ENCODE measurements at places on chromosomes 12 and 14.
A peak's percentile ranks its signal among the peaks of the same experiment; 100 is the strongest.

GRCh38 chr12:14314801-14315200, 50.7 kb upstream of the ATF7IP start:
- H3K27ac ChIP-seq: no peak overlapping the region
- no peaks in the 10 kb centered on the region for H3K27me3 ChIP-seq
- no peak overlapping the region for H3K4me3 ChIP-seq
- H3K4me1 ChIP-seq: no peaks in the 10 kb centered on the region

- no peak for DNase-seq
- H3K4me3 ChIP-seq: no peak overlapping the region
- H3K27me3 ChIP-seq: no peaks in the 10 kb centered on the region
- H3K27ac ChIP-seq: no peak overlapping the region
- H3K36me3 ChIP-seq: no peaks in the 10 kb centered on the region
- H3K4me1 ChIP-seq: no peaks in the 10 kb centered on the region
Observed at GRCh38 chr12:119913536-119914330, 36.6 kb upstream of the CIT start.

DNA sequence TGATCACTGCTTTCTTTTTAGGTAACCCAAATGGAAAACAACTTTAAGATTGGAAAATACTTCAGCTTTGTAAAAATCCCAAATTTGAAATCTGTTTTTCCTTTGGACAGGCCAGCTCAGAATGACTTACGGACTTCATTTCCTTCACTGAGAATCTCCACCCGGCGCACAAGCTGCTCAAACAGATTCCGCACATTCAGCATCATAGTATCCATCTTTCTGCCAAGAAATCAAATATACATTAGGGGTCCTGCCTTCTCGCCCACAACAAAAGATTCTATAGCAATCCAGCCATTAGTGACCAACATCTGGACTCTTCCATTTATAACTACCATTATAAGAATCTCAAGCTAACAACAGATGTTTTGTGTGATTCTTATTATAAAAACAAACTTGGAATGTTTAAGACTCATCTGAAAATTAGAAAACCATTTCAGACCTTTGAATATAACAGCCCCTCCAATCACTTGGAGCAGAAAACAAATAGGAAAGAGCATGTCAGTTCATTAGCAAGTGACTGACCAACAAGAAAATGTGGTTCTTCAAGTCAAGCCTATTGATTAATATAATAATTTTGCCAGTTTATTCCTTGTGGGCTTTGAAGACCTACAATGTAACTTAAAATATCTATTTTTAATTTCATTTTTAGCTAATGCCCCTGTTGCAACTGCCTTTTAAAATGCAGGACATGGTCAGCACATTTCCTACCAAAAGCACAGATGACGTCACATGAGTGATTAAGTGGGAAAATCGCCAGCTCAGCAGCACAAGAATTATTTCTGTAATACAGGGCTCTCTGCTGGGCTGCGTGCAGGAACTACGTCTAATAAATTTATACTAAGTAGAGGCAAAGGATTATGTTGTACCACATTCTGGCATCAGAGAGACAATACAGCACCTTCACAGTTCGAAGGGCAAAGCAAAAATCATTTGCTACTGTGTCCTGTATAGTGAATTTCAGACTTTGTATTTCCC, 8.5 kb downstream of the RACGAP1 start:
- DNase-seq: peak; percentile 78
- H3K36me3 ChIP-seq: peaks cover 5% of the 10 kb centered on the region
- H3K4me1 ChIP-seq: peaks cover 5% of the 10 kb centered on the region
- no peak overlapping the region for H3K4me3 ChIP-seq
- H3K27me3 ChIP-seq: no peaks in the 10 kb centered on the region

GRCh38 chr12:83210933-83211332, 524.2 kb downstream of the TMTC2 start:
- no peaks in the 10 kb centered on the region for H3K4me1 ChIP-seq
- H3K27ac ChIP-seq: no peak overlapping the region
- H3K27me3 ChIP-seq: no peaks in the 10 kb centered on the region

GRCh38 chr14:57161583-57162234, 107.0 kb downstream of the EXOC5 start:
- no peak overlapping the region for H3K4me3 ChIP-seq
- H3K27me3 ChIP-seq: no peaks in the 10 kb centered on the region
- no peak overlapping the region for H3K27ac ChIP-seq
- H3K4me1 ChIP-seq: no peaks in the 10 kb centered on the region
- no peak for DNase-seq

GRCh38 chr14:101120641-101121507, 217.4 kb upstream of the RTL1 start:
- H3K36me3 ChIP-seq: no peaks in the 10 kb centered on the region
- H3K27ac ChIP-seq: no peak overlapping the region
- no peaks in the 10 kb centered on the region for H3K4me1 ChIP-seq
- no peak overlapping the region for H3K4me3 ChIP-seq
- DNase-seq: peak; percentile 72
- H3K27me3 ChIP-seq: no peaks in the 10 kb centered on the region

GRCh38 chr12:3148366-3149000, 71.3 kb downstream of the TSPAN9 start:
- no peaks in the 10 kb centered on the region for H3K36me3 ChIP-seq
- no peak for DNase-seq
- no peaks in the 10 kb centered on the region for H3K27me3 ChIP-seq
- peak overlapping the region; percentile 32 for H3K27ac ChIP-seq

GRCh38 chr12:25866586-25867378, 91.7 kb upstream of the RASSF8 start:
- DNase-seq: no peak
- no peaks in the 10 kb centered on the region for H3K27me3 ChIP-seq
- H3K4me3 ChIP-seq: no peak overlapping the region
- H3K4me1 ChIP-seq: no peaks in the 10 kb centered on the region

DNA sequence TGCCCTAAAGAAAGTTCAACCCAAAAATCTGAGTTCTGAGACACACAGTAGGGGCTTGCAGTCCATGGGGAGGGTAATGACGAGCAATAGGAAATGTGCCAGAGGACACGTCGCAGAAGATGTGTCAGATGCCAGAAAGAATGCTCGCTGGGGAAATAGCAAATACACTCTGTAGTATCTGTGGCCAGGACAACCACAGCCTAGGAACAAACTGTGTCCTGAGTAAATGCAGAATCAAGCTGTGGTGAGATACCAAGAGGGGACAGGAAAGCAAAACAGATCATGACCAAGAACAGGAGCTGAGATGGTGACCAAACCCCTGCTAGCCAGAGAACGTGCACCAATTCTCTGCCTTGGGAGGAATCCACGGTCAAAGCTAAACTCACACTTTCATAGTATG, 9.1 kb downstream of the CRACR2A start:
- DNase-seq: no peak
- no peaks in the 10 kb centered on the region for H3K36me3 ChIP-seq
- H3K4me3 ChIP-seq: no peak overlapping the region
- no peaks in the 10 kb centered on the region for H3K27me3 ChIP-seq
- no peak overlapping the region for H3K27ac ChIP-seq

- DNase-seq: no peak
- no peak overlapping the region for H3K27ac ChIP-seq
- no peaks in the 10 kb centered on the region for H3K4me1 ChIP-seq
- no peak overlapping the region for H3K4me3 ChIP-seq
- no peaks in the 10 kb centered on the region for H3K27me3 ChIP-seq
Observed at GRCh38 chr14:39641224-39641623, 209.0 kb upstream of the FBXO33 start.

GRCh38 chr14:51396222-51396815, 156.3 kb downstream of the TMX1 start:
- peak overlapping the region; percentile 71 for H3K27ac ChIP-seq
- peaks cover 10% of the 10 kb centered on the region for H3K4me1 ChIP-seq
- no peaks in the 10 kb centered on the region for H3K27me3 ChIP-seq
- H3K36me3 ChIP-seq: no peaks in the 10 kb centered on the region
- H3K4me3 ChIP-seq: no peak overlapping the region

GRCh38 chr14:44620121-44621019, 113.3 kb upstream of the FSCB start:
- no peaks in the 10 kb centered on the region for H3K4me1 ChIP-seq
- H3K36me3 ChIP-seq: no peaks in the 10 kb centered on the region
- no peak for DNase-seq
- H3K27me3 ChIP-seq: no peaks in the 10 kb centered on the region
- no peak overlapping the region for H3K4me3 ChIP-seq
- H3K27ac ChIP-seq: no peak overlapping the region

DNA sequence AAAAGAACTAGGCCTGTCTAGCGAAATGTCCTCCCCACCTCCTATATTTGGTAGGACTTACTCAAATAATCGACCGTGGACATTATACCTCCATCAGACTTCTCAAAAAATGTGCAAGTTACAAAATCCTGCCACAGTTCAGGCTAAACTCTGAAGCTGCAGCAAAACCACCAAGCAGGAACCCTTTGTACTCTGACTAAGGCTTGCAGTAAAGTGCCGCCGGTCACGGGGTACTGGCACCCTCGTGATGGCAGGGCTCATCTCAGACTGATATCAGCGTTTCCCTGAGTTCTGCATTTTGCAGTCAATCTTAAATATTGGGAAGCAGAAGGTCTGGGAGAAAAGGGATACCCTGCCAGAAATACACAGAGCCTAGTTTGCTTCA, 17.1 kb downstream of the SLC11A2 start:
- H3K36me3 ChIP-seq: peaks cover 43% of the 10 kb centered on the region
- DNase-seq: peak; percentile 79
- no peak overlapping the region for H3K27ac ChIP-seq
- H3K4me1 ChIP-seq: no peaks in the 10 kb centered on the region
- H3K4me3 ChIP-seq: no peak overlapping the region

DNA sequence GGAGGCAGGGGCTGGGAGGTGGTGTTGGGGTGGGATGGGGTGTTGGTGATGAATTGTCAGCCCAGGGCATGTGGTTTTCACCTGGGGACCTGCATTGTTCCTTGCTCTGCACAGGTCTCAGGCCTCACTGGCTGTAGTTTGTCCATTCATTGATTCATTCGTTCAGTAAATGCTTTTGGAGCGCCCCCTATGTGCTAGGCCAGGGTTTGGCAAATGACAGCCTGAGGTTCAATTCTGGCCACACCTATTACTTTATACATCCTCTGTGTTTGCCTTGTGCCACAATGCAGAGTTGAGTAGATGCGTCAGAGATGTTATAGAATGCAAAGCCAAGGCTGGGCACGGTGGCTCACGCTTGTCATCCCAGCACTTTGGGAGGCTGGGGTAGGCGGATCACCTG, 4.7 kb downstream of the ADCK1 start:
- H3K36me3 ChIP-seq: no peaks in the 10 kb centered on the region
- H3K27ac ChIP-seq: no peak overlapping the region
- H3K4me3 ChIP-seq: no peak overlapping the region
- H3K4me1 ChIP-seq: no peaks in the 10 kb centered on the region

DNA sequence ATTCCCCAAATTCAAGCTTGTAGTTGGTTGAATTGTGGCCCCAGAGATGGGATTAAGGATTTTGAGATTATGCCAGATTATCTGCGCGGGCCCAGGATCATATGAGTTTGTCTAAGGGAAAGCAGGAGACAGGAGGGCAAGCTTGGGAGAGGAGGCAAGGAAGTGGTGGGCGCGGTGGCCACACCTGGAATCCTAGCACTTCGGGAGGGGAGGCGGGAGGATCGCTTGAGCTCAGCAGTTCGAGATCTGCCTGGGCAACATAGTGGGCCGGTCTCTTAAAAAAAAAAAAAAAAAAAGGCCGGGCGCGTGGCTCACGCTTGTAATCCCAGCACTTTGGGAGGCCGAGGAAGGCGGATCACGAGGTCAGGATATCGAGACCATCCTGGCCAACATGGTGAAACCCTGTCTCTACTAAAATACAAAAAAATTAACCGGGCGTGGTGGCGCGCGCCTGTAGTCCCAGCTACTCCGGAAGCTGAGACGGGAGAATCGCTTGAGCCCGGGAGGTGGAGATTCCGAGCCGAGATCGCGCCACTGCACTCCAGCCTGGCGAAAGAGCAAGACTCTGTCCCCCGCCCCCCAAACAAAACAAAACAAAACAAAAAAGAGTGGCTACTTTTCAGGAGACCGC, 881 bp upstream of the PUS1 start:
- H3K36me3 ChIP-seq: peaks cover 11% of the 10 kb centered on the region
- peaks cover 37% of the 10 kb centered on the region for H3K4me1 ChIP-seq
- peak overlapping the region; percentile 75 for H3K27ac ChIP-seq

- H3K36me3 ChIP-seq: no peaks in the 10 kb centered on the region
- no peak overlapping the region for H3K4me3 ChIP-seq
- no peak overlapping the region for H3K27ac ChIP-seq
Observed at GRCh38 chr14:71754422-71755095, 177.7 kb upstream of the RGS6 start.

- no peak overlapping the region for H3K4me3 ChIP-seq
- no peaks in the 10 kb centered on the region for H3K36me3 ChIP-seq
- no peak for DNase-seq
- no peak overlapping the region for H3K27ac ChIP-seq
- H3K27me3 ChIP-seq: peaks cover 7% of the 10 kb centered on the region
Observed at GRCh38 chr12:127752802-127753201, 514.2 kb upstream of the TMEM132C start.

- H3K4me1 ChIP-seq: no peaks in the 10 kb centered on the region
- H3K4me3 ChIP-seq: no peak overlapping the region
- no peaks in the 10 kb centered on the region for H3K36me3 ChIP-seq
- no peaks in the 10 kb centered on the region for H3K27me3 ChIP-seq
- DNase-seq: no peak
- H3K27ac ChIP-seq: no peak overlapping the region
Observed at GRCh38 chr14:65373671-65374039, 38.9 kb upstream of the FUT8 start.

DNA sequence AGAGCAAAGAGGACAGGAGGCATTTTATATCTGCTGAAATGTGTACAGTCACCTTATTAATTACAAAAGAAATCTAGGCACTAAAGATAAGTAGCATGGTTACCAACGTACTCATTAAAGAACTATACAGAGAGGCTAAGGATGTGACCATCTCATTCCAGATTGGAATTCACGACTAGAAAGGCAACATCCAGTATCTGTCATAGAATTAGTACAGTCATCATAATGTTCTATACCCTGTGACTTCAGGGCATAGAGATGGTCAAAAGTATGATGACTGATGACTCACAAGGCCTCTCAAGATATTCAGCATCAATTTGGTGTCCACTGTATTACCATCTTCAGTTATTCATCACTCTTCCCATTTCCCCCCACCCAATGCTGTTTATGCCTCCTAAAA, 144.0 kb upstream of the PLEKHG7 start:
- no peaks in the 10 kb centered on the region for H3K36me3 ChIP-seq
- H3K4me3 ChIP-seq: no peak overlapping the region
- no peak for DNase-seq
- H3K4me1 ChIP-seq: no peaks in the 10 kb centered on the region
- peak overlapping the region; percentile 24 for H3K27ac ChIP-seq
- H3K27me3 ChIP-seq: no peaks in the 10 kb centered on the region

DNA sequence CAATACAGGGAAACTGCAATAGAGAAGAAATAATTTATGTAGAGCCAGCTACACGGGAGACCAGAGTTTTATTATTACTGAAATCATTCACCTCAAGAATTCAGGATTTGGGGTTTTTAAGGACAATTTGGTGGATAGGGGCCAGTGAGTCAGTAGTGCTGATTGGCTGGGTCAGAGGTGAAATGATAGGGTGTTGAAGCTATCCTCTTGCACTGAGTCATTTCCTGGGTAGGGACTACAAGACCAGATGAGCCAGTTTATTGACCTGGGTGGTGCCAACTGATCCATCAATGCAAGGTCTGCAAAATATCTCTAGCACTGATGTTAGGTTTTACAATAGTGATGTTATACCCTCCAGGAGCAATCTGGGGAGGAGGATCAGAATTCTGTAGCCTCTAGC, 486.3 kb downstream of the LRIG3 start:
- H3K4me3 ChIP-seq: no peak overlapping the region

GRCh38 chr12:47896022-47896421, 8.8 kb downstream of the VDR start:
- peaks cover 31% of the 10 kb centered on the region for H3K4me1 ChIP-seq
- no peaks in the 10 kb centered on the region for H3K36me3 ChIP-seq
- H3K27ac ChIP-seq: no peak overlapping the region
- DNase-seq: no peak
- H3K27me3 ChIP-seq: peaks cover 13% of the 10 kb centered on the region

Data from tibial artery (tissue), 4 donors.